ENCODE measurements at places on chromosomes 3 and 15.
A peak's percentile ranks its signal among the peaks of the same experiment; 100 is the strongest.

GRCh38 chr3:39531665-39532064 is 64.2 kb downstream of the MOBP start:
- no peak for DNase-seq

DNA sequence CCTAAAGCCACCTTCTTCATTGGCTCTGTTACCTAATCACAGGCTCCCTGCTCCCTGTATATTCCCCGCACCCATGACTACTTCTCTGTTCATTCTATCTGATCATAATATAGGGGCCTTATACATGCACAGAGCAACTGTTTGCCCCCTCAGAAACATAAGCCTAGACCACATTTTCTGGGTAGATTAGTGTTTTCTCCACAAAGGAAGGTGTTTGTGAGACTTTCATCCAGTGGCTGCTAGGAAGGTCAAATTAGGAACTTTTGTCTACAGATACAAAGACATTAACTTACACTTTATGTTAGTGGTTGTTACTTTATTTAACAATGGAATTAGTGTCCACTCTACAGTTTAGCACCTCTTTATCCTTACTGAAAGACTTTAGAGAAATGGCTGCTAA is 174.9 kb downstream of the GHSR start:
- DNase-seq = no peak

DNA sequence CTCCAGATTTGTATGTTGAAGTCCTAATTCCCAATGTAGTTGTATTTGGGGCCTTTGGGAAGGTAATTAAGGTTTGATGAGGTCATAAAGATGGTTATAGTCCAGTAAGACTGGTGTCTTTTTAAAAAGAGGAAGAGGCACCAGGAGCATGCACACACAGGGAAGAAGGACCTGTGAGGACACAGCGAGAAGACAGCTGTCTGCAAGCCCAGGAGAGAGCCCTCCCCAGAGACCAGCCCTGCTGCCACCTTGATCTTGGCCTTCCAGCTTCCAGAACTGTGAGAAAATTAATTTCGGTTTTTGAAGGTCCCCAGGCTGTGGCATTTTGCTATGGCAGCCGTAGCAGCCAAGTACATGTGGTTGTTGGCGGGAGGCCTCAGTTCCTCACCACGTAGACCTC is 32.8 kb upstream of the TSEN2 start:
- DNase-seq = no peak

- no peak for DNase-seq
Observed at GRCh38 chr3:157127831-157128767, 31.8 kb downstream of the CCNL1 start.

GRCh38 chr15:57890351-57890750 is 175.2 kb downstream of the ALDH1A2 start:
- DNase-seq = no peak

DNA sequence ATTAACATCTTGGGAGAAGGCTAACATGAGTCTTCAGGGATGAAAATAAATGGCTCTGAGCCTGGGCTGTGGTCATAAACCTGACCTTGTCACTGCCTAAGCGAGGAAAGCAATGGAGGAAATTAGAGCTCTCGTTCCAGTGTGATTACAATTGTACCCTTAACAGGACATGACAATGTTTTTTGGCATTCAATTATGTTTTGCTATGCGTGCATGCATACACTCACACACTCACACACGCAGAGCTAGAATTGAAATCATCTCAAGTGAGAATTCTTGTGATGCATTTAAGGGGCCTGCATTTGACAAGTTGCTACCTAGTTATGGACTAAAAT is 24.1 kb downstream of the ZNF80 start:
- DNase-seq = no peak

GRCh38 chr3:107988460-107989175 is 102.2 kb downstream of the CD47 start:
- no peak for DNase-seq

DNA sequence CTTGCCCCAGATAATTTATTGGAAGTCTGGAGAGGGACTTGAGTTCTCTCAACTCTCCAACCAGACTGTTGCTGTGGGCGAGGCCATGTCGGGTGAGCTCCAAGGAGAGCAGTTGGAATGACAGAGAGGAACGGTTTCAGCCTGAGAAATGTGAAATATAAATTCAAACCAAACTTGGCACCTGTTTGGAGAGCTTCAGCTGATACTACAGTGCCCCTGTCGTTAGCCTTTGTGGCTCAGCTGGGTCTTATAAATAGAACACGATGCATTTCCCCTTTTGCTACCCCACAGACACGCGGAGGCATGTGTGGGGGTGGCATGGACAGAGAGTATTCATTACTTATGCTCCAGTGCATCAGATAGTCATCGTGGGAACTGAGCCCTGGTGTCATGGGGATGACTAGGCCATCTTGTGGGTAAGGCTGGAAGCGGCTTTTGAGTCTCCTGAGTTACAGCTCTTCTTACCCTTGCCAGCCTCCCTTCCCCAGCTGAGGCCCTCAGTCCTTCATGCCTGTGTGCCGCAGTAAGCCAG is 15.6 kb downstream of the SMAD3 start:
- DNase-seq = no peak

GRCh38 chr3:1091286-1091685 is 1.5 kb upstream of the CNTN6 start:
- no peak for DNase-seq

- no peak for DNase-seq
Observed at GRCh38 chr3:32354362-32354778, 37.3 kb upstream of the CMTM7 start.

- DNase-seq = no peak
Observed at GRCh38 chr15:93302080-93302765, 213.2 kb upstream of the RGMA start.

GRCh38 chr15:64755427-64755940 is 19.9 kb downstream of the RBPMS2 start:
- no peak for DNase-seq

DNA sequence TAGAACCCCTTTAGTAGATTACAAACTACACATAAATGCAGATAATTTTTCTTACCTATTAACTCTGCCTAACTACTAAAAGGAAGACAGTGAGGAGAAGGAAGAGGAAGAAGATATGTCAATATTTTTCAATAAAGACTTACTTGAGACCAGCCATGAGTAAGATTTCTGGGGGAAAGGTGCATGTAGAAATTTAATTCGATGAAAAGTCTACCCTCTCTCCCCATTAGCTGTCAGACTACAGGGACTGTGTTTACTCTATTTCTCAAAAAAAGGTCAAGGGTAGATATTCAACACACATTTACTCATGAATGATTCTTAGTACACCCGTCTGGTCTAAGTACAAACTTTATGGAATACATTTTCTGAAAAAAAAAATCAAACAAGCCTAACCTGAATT is 6.8 kb downstream of the TSPAN3 start:
- no peak for DNase-seq

DNA sequence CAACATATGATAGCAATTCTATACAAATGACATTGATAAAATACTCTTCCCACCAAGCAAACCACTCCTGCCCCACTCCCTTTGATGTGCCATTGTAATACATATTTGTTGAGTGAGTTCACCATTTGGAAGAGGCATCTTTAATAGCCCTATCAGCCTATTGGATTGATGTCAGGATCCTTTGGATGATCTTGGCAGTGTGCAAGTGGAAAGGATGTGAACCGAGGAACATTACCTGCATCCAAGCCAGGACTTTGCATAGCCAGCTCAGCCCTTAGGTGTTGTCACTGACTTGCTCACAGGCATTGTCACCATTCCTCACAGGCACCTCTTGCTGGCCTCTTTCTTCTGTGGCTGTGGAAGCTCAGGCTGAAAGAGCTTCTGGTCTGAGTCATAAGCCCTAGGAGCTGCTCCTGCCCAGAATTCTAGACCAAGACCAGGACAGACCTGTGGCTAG is 16.5 kb upstream of the TIMP4 start:
- no peak for DNase-seq

DNA sequence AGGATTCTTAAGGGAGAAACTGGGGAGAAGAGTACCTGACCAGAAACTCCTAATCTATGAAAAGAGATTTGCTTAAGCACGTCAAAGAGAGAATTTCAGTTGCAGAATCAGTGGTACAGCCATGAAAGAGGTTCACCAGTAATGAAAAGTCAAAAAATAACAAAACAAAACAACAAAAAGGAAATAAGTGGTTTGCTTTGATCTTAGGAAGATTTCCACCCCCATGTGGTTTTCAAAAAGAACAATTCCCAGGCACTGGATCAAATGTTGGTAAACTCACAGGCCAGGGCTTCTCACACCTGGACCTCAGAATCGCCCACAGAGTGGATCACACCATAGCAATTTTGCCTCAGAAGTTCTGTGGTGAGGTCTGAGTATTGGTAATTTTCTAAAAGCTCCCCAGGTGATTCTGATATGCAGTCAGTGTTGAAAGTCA is 67.5 kb downstream of the TMEM39A start:
- no peak for DNase-seq

GRCh38 chr3:187165144-187165543 is 25.8 kb upstream of the RPL39L start:
- DNase-seq = peak; percentile 22

DNA sequence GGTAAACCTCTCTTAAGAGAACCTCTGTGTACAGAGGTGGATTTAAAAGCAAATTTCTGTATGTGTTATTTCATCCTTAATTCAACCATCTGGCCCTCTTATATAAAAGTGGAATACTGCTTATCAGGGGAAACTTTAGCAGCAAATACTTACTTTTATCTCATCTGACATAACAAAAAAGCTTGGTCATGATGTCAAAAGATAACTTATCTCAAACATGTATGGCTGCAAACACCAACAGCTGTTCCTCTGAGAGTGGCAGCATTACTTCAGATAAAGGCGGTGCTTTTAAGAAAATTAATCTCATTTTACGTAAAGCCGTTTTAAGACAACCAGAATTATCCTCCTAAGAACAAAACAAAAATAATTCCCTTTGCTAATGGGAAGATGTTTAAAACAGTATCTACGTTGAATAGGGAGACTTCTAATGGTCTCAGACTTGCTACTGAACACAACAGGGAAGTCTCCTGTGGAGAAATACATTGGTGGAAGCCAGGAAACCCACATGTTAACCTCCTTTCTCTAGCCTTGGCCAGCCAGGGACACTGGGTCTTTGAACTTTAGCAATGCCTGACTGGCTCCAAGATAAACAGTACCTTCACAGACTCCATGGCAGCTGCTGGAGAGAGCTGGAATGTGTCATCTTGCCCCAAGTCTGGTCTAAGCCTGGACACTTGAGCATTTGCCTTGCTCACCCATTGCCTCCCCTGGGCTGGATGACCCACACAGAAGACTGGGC is 18.1 kb downstream of the ARRDC4 start:
- DNase-seq = no peak

DNA sequence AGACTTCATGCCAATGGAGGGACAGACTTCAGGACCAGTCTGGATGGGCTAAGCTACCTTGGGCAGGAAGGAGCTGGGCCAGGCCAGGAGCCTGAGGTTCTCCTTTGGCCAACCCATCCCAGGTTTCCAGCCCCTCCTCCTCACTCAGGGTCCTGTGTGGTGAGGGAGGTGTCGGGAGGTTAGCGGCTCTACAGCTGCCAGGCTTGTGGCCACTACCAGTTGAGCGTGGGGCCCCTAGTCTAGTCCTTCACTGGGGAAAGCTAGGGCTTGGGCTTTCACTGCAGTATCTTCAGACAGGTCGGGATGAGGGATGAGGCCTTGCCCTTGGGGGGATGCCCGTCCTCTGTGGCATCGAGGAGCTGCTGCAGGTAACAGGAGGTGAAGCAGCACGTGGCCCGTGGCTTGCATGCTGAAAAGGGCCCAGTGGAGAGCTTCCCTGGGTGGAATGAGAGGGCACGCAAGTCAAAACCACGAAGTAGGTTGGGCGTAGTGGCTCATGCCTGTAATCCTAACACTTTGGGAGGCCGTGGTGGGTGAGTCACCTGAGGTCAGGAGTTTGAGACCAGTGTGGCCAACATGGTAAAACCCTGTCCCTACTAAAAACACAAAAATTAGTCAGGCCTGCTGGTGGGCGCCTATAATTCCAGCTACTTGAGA is 8.5 kb upstream of the FANCD2 start:
- DNase-seq = no peak

- no peak for DNase-seq
Observed at GRCh38 chr3:95752199-95752598, 1062.2 kb upstream of the EPHA6 start.
